ENCODE measurements at places on chromosomes 1 and 21.

DNA sequence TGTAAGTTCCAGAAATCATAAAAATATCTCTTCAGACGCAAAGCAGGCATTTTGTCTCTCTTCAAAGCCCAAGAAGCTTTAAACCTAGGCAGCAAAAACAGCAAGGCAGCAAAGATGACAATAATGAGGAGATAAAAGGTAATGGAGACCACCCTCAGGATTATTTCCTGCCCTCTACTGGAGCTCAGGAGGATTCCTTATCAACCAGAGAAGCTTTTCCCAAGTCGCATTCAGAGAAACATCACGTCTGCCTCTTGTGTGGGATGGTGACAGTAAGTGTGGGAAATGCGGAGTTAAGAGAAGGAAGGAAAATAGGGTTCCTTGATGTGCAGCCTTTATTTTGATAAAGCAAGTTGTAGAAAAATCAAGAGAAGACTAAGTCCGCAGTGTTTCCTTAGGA, 365.8 kb downstream of the RGS7 start:
- DNase-seq: no peak

DNA sequence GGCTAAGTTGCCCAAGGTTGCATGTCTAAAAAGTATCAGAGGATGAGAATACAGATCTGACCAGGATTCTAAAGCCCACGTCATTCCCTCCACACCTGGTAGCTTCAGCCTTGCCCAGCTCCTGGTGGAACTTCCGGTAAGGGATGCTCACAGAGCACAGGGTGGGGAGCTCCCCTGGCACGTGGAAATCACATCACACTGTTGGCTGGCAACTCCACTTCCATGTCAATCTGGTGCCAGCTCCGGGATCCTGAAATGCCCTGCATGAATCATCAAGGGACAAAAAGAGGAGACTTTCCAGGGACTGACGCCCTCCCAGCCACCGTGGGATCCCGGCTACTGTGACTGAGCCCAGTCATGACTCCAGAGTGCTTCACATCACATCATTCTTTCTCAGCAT, 12.4 kb upstream of the BCAR3 start:
- DNase-seq: peak; percentile 91

DNA sequence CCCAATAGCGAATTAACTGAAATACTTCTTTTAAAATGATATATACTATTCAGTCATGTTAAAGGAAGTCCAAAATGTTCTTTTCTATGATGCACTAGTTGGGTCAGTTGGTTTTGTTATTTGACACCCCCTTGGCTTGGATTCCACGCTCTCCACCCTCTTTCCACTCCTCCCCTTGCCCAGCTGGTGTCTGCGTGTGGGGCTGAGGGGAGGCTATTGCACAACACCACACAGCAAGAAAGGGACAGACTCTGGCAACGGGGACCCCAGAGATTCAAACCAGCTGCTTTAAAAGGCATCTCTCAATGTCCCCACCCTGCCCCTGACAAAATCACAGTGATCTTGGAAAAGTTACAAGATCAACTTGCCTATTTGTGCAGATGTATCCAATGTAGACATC, 394.3 kb downstream of the TGFB2 start:
- DNase-seq: no peak

GRCh38 chr1:237386362-237387143, 344.6 kb downstream of the RYR2 start:
- DNase-seq: peak; percentile 26

GRCh38 chr1:156392452-156392853, 23.4 kb downstream of the RHBG start:
- DNase-seq: no peak
